ENCODE measurements at places on chromosomes 2 and 18.

DNA sequence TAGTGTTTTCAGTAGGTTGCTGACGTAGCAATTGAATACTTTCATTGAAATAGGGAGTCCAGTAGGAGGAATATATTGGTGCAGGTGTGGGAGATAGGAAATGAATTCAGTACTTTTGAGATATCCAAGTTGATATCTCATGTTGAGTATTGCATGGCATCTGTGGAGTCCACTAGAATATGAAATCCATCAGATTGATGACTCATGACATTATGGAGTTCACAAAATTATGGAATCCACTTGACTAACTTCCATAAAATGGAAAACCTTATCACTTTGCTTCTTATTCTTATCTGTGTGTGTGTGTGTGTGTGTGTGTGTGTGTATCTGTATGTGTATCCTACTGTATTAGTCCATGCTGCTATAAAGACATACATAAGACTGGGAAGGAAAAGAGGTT is 513.5 kb upstream of the ZEB2 start:
- no peak for DNase-seq

- DNase-seq: no peak
These were observed 55.6 kb downstream of the BIN1 start for GRCh38 chr2:127051116-127052056.

- no peak for DNase-seq
These were observed 14.9 kb upstream of the GALR1 start for GRCh38 chr18:77234504-77235365.

GRCh38 chr2:12684471-12684936 is 32.2 kb upstream of the TRIB2 start:
- no peak for DNase-seq

DNA sequence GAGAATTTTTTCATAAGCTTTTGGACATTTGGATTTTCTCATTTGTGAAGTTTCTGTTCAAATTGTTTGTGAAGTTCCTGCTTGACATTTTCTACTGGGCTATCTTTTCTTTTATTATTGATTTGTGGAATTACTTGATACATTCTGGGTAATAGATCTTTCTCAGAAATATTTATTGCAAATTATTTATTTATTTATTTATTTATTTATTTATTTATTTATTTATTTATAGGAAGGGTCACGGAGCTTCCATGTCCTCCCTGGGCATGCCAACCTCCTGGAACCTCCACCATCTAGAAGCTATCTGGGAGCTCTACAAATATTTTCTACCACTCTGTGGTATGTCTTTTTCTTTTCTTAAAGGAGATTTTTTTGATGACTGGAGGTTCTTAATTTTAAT is 25.7 kb upstream of the SERPINB7 start:
- DNase-seq: no peak

DNA sequence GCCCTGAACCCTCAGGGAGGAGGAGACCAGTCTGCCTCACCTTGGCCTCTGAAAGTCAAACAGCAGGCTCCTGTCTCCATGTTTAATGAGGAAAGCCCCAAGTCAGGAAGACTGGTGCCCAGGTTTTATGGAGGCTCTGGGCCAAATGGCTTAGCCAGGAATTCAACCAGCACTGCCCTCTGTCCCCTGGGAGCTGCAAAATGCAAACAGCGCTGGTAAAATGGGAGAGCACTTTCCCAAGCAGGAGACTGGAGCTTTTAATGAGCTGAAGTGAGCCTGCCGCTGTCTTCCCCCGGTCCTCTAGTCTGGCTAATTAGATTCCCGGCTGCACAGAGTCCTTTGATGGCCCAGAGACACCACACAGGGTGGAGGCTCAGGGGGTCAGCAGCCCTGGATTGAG is 276.0 kb upstream of the TRIB2 start:
- no peak for DNase-seq

GRCh38 chr2:194915485-194915884 is 741.5 kb upstream of the SLC39A10 start:
- no peak for DNase-seq

- no peak for DNase-seq
These were observed 126.3 kb downstream of the LTBP1 start for GRCh38 chr2:33073018-33073417.

- DNase-seq: no peak
These were observed 132.3 kb upstream of the TNP1 start for GRCh38 chr2:216992056-216992675.

DNA sequence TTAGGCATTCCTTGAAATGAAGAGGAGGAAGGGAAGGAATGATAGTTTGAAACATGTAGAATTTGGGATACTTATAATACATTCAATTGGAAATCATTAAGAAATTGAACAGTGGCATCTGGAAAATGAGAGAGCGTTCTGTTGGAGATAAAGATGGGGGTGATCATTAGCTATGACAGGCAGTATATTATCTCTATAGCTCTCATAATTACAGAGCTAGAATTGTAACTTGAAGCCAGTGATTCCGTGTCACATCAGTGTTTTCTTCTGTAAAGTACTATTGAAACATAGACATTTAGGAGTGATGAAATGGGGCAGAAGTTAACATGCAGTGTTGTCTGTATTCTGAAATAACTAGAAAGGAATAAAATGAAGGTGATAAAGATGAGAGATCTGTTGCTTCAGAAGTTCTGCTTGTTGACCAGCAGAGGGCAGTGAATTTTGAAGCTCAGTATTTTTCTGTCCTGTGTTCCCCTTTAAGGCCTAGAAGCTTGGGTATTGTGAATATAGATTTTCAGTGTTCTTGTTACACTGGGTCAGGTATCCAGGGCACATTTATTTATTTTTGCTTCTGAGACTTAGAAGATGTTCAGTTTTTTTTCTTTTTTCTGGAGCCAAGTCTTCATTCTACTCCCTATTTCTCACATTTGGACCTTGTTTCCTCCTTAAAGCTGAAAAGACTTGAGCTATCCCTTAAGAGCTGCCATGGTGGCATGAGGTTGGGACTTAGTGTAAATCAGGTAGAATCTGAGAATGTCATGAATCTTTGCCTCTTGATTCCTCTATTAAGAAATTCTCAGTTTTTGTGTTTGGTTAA is 157.4 kb downstream of the TAF4B start:
- no peak for DNase-seq

DNA sequence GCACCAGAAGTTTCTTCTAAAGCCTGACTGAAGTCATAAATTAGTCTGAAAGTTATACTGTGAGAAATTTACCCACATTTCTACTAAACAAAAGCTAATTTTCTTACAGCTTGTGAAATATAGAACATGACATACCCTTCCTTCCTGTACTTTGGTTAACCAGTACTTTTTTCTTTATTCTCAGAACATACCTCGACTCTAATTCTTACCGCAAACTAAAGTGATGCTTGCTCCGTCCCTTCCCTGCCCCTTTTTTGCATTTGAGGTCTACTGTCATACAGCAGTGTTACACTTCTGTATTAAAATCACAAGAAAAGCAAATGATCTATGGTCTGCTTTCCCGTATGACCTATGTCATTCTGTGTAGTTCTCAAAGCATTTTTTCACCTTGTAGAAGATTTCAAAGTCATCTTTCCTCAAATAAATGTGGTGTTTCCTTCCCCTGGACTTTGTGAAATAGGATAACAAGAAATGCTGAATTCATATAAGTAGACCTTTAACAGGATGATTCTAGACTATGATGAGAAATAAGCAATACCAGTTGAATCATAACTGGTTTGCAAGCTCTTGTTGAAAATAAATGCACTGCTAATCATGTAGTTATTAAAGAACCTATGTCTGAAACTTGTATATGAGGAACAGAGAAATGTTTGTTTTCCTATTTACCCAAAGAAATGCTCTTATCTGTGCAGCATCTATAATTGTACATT is 30.4 kb downstream of the CYTIP start:
- DNase-seq: no peak

DNA sequence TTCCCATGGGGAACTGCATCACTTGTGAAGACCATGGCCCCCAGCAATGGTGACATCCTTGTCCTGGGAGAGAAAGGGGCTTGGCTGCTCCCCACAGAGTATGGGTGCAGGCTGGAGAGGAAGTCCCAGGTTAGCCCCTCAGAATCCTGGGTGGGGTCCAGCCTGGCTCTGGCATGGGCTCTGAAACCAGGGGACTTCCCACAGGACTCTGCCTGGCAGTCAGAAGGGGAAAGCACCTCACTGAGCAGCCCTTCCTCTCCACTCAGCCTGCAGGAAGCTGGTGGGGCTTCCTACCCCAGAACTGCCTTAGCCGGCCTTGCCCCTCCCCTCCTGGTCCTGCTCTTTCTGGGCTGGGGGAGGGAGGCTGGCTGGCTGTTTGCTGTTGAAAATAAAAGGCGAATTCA is 3.7 kb downstream of the NEURL3 start:
- DNase-seq: no peak

DNA sequence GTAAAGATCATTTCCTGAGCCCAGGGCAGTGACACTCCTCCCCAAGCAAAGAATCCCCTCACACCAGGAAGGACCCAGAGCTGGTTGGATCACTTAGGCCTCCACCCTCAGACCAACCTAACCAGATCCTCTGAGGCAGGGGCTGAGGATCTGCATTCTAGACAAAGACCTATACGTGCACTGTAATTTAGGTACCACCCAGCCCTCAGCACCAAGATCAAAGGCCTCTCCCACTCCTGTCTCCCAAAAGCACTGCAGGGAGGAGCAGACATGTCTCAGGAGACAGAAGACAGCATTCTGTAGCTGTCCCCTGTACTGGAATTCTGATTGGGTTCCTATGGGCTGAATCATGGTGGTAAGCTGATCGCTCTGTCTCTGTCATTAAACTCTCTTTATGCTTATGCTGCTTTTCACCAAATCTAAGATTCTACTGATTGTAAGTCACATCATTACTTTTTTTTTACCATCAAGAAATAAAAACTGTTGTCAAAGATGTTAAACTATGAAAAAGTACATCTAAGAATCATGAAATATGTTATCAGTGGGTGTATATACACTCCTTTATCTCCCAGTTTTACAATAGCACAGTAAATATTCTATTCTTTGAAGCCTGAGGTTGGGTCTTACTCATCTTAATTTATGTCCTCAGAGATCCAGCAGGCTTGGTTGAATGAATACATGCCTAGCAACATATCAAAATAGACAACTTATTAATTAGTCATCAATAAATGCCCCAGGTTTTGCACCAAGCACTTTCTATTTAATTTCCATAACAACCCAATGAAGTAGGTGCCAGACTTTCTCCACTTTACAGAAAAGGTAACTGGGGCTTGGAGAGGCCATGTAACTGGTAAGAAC is 28.3 kb downstream of the MCFD2 start:
- peak; percentile 31 for DNase-seq

GRCh38 chr2:197209246-197209645 is 101.3 kb downstream of the ANKRD44 start:
- no peak for DNase-seq

- DNase-seq: no peak
These were observed 72.0 kb upstream of the REV1 start for GRCh38 chr2:99561804-99562203.

DNA sequence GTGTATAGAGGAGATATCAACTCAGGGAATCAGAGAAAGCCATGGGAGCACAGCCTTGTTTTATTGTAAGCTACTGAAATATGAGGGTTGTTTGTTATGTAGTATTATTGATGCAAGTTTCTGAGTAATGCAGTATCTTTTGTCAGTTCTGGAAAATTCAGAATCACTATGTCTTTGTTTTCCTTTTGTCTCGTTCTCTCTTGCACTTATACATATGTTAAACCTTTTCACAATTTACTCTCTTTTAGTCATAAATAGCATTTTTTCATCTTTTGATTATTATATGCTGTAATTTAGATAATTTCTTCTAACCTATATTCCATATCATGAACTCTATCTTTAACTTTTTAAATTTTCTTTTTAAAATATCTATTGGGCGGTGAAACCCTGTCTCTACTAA is 85.0 kb upstream of the COL3A1 start:
- DNase-seq: no peak

GRCh38 chr2:222743251-222743812 is 71.9 kb downstream of the MOGAT1 start:
- DNase-seq: no peak

- no peak for DNase-seq
These were observed 256.0 kb downstream of the VAPA start for GRCh38 chr18:10169814-10170213.

- DNase-seq: no peak
These were observed 377.4 kb downstream of the RPRM start for GRCh38 chr2:153101187-153101586.

- DNase-seq: peak; percentile 37
These were observed 138.8 kb downstream of the MCFD2 start for GRCh38 chr2:46776687-46777327.

- DNase-seq: no peak
These were observed 488.3 kb downstream of the DLGAP1 start for GRCh38 chr18:3966642-3967358.

DNA sequence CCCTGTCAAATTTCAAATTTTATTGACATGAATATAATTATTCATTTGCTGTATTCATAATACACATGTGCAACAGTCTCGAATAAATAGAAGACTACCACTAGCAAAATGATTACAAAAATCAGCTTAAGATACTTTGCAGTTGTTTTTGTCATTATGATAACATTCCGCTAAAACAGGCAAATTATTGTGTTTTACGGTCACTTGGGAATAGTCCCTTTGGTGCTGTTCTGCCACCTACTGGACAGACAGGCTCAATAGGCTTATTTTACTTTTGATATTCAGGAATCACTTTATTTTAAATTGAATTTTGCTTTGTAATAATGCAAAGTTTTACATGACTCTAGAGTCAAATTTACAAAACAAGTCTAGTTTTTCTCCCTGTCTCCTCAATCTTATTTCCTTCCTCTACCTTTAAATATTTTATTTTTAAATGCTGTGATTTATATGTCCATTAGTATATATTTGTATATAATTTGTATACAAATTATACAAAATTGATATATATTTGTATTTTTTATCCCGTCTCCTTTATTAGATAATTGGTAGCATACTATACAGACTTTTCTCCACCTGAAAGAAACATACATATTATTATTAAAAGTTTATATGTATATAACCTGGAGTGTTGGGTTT is 456.3 kb downstream of the DLGAP1 start:
- DNase-seq: no peak

DNA sequence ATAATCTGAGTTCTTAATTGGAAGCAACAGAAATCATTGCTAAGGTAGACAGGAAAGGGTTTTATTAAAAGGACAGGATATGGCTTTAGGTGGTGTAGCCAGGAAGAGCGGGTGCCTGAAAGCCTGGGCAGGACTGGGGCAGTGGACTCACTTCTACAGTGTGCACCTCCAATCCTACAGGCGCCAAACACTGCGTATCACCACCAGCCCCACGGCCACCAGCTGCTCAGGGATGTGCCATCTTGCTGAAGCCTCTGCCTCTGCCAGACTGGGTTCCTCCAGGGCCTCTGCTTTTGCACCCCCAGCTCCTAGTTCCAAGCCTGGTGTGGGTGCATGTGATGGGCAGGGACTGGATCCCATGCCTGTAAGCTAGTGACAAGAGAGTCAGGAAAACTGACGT is 29.7 kb upstream of the DPYSL5 start:
- no peak for DNase-seq

GRCh38 chr18:54217624-54218023 is 6.8 kb downstream of the MBD2 start:
- no peak for DNase-seq

DNA sequence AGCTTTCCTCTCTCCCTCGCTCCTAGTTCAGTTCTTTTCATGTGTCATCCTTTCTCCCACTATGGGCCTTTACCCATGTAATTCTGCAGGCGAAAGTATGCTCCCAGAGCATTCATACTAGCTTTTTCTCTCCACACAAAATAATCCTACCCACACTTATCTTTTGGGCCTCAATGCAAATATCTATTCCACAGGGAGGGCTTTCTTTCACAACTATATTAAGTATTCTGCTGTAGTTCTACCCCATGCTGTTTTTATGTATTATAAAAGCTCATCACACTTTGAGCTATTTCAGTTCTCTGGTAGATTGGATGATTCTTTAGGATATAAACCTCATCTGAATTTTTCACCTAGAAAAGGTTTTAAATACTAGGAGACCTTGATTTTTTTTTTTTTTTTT is 774.6 kb upstream of the CRIM1 start:
- DNase-seq: no peak

GRCh38 chr2:67399831-67400489 is 2.8 kb downstream of the ETAA1 start:
- no peak for DNase-seq

Measured in H54 (cell line).